Stimulated activated naive B cell treated with anti-CD40 and anti-IgM and Interleukin-4, amounts not matched to agents 10 μg/mL and 1 μg/mL and 100 μg/mL, for 72 hours (primary cell): ENCODE measurements at places on chromosomes 1 and 21.

GRCh38 chr1:147798731-147799130 is 38.3 kb upstream of the GJA5 start:
- no peak for DNase-seq

- DNase-seq: no peak
These were observed 42.9 kb upstream of the DNAJC6 start for GRCh38 chr1:65266476-65266875.

DNA sequence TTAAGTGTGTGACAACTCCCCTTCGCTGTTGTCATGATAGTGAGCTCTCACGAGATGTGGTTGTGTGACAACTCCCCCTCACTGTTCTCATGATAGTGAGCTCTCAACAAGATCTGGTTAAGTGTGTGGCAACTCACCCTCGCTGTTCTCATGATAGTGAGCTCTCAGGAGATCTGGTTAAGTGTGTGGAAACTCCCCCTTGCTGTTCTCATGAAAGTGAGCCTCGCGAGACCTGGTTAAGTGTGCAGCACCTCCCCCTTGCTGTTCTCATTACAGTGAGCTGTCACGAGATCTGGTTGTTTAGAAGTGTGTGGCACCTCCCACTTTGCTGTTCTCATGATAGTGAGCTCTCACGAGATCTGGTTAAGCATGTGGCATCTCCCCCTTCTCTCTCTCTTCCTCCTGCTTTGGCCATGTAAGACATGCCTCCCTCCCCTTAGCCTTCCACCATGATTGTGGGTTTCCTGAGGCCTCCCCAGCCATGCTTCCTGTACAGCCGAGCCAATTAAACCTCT is 25.1 kb upstream of the LSS start:
- DNase-seq: peak; percentile 58

DNA sequence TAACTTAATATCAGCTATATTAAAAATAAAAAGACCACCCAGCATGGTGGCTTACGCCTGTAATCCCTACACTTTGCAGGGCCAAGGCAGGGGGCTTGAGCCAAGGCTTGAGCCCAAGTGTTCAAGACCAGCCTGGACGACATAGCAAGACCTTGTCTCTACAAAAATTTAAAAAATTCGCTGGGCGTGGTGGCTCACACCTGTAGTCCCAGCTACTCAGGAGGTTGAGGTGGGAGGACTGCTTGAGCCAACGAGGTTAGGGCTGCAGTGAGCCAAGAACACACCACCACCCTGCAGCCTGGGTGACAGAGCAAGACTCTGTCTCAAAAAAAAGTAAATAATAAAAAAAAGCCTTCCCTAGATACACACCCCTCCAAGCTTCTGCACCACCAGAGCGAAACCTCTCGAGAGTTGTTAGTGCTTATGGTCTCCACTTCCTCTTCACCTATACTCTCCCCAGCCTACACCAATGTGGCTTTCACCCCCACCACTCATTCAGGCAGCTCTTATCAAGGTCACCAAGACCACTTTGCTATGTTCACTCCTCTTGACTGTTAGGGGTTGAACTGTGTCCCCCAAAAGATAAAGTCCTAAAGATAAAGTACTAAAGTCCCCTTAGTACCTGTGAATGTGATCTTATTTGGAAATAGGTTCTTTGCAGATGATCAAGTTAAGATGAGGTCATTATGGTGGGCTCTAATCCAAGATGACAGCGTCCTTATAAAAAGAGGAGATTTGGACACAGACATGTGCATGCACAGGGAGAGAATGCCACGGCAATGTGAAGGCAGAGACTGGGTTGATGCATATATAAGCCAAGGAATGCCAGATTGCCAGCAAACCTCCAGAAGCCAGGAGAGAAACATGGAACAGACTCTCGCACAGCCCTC is 6.8 kb upstream of the PPP1R15B start:
- DNase-seq: no peak

DNA sequence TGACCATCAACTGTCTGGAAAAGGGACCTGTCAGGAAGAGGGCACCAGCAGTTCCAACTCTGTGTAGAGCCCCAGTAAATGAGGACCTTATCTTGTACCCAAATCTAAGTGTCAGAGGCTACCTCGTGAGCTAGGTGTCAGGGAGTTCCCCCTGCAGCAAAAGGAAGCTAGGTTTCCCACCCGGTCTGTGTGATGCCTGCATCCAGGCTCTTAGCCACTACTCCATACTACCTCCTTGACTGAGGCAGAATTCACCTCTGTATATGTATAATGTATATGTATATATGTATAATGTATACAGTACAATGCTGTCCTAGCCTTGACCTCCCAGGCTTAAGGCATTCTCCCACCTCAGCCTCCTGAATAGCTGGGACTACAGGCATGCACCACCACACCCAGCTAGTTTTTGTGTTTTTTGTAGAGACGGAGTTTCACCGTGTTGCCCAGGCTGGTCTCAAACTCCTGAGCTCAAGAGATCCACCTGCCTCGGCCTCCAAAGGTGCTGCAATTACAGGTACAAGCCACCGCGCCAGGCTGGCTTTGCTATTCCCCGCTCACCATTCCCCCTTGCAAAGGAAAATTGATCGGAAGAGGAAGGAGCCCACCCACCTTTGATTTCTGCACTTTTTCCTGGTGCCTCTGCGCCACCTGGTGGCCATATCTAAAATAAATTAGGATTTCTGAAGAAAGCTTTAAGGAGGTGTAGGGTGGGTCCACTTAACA is 15.7 kb upstream of the LUZP1 start:
- DNase-seq: no peak

DNA sequence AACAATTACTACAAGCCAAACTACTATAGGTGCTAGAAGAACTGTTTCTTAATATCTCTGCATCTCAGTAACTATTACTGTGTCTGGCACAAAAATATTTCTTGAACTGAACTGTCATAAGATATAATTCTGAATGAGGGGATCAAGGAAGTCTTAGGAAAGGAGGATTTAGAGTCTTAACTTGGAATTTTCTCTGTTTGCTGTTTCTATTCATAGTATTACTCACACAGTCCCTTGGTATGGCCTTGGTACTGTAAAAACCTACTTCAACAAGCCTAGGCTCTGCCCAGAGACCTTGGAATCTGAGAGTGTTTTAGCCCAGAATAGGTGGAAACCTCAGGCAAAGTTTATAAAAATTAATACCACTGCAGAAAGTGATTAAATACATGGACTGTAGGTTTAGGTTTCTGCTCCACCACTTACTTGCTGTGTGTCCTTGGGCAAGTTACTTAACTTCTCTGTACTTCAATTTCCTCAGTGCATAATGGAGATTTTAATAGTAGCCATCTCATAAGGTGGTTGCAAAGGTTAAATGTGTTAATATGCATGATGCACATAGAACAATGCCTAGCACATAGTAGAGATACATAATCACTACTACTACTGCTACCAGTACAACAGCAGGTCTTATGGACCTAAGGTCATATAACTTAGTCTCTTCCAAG is 87.4 kb upstream of the NFIA start:
- DNase-seq: no peak

GRCh38 chr1:94276988-94277434 is 39.6 kb upstream of the ARHGAP29 start:
- DNase-seq: no peak

- DNase-seq: no peak
These were observed 45.1 kb downstream of the PDPN start for GRCh38 chr1:13628711-13629110.

DNA sequence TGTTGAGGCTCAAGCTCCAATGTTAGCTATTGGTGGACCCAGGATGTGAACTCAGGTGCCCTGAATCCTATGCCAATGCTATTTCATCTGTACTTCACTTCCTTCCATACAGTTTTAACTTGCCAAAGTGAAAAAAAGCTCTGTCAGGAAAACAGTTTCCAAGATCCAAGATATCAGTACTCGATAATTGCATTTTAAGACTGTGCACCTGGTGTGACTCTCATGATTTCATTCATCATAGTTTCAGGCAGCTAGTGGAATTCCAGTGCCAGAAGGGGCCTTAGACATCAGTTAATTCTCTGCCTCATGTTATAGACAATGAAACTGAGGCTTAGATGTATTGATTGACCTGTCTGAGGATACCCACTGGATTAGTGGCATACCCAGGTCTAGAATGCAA is 26.5 kb upstream of the LEPR start:
- no peak for DNase-seq

DNA sequence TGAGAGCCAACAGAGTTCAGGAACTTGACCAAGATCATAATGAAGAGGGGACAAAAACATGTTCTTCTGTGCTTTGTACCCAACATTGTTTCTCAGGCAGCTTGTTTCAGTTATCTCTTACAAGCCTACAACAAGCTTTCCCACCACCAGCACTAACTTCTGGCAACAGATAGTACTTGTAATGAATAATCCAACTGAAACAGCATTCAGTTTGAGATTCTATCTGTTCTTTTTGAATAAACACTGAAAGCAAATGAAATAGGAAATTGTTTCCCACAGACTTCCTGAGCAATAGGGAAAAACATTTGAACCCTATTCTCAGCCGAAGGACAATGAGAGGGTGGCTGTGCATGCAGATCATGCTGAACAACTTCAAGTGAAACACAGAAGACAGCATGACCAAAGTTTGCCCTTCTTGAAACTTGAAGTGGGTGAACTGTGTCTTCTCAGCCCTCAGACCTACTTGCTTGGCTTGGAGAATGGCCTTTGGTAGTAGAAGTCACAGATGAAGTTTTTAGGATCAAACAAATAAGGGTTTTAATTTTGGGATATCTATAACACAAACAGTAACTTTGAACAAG is 11.2 kb upstream of the HOOK1 start:
- DNase-seq: no peak

GRCh38 chr1:56188221-56188620 is 391.1 kb downstream of the PLPP3 start:
- DNase-seq: no peak

DNA sequence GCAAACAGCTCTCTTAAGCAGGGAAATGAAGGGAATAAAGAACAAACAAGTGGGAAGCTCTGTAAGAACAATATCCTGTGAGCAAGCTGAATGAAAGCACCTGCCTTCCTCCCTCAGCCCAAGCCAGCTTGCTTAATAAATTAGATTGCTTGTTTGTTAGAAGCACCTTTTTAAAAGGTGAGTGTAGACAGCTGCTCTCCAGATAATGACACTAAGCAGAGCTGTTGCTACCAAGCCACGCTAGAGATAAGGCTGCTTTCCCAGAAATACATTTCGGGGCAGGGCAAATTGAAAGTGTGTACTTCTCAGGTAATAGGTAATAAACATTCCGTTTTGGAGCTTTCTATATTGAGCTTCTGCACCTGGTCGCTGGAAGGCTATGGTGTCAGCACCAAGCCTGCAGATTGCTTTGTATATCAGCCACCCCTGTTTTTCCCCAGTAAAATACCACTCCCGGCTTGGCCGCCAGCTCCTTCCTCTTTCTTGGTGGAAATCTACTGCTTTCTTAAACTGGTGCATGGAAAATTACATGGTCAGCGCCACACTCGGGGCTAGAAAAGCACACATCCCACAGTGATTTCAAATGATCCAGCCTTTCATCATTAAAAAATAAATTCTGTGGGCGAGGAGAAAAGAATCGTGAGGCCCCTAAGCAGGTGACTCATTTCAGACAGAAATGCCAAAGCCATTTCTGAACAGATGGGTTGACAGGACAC is 151.3 kb downstream of the ETS2 start:
- DNase-seq: no peak

- no peak for DNase-seq
These were observed 60.1 kb downstream of the ADARB1 start for GRCh38 chr21:45134279-45135076.

GRCh38 chr1:66258404-66259105 is 275.4 kb upstream of the SGIP1 start:
- DNase-seq: no peak

- DNase-seq: no peak
These were observed 1.0 kb upstream of the ZFYVE9 start for GRCh38 chr1:52140633-52141512.
